ENCODE measurements at places on chromosomes 6 and 20.

- DNase-seq: no peak
Measured at GRCh38 chr6:52138284-52138683, 47.9 kb upstream of the IL17A start.

DNA sequence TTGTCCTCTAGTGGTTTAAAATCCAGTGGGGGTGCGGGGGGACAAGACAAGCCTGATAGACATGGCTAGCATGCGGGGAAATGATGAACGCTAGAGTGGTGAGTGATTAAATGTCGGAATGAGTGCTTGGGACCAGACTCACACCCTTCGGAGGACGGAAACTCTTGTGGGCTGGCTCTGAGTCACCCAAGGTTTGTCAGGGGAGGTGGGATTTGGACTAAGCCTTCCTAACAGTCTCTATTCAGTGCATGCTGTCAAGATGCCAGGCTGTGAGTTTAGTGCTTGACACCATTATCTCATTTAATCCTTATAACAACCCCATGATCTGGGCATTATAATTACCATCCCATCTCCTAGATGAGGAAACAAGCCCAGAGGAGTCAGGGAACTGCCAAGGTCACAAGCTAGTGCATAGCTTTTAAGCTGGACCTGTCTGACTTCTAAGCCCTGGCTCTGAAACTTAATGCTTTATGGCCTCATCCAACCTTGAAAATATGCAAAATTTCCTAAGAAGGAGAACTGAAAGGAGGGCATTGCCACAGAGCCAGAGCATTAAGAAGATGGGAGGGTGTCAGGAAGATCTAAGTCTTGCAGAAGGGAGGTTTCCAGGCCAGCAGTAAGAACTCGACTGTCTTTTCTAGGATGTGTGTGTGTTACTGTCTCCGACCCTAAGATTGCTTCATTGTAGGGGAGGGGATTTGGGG is 168.7 kb upstream of the LRFN2 start:
- DNase-seq: no peak

- DNase-seq: no peak
Measured at GRCh38 chr6:56725254-56725653, 82.6 kb upstream of the DST start.

GRCh38 chr6:155004017-155004416 is 8.9 kb downstream of the TIAM2 start:
- DNase-seq: no peak

GRCh38 chr20:37630166-37630565 is 63.7 kb upstream of the CTNNBL1 start:
- no peak for DNase-seq

GRCh38 chr20:59561228-59561605 is 43.1 kb upstream of the PHACTR3 start:
- no peak for DNase-seq

GRCh38 chr6:100432136-100432535 is 32.6 kb downstream of the SIM1 start:
- no peak for DNase-seq

All from progenitor cell of endocrine pancreas (in vitro differentiated cells).